ENCODE measurements at places on chromosomes 4 and X.
A peak's percentile ranks its signal among the peaks of the same experiment; 100 is the strongest.

- no peak for DNase-seq
- no peaks in the 10 kb centered on the region for H3K36me3 ChIP-seq
- H3K27ac ChIP-seq: no peak overlapping the region
- H3K4me3 ChIP-seq: no peak overlapping the region
- H3K27me3 ChIP-seq: no peaks in the 10 kb centered on the region
- no peaks in the 10 kb centered on the region for H3K4me1 ChIP-seq
Measured at GRCh38 chr4:104818579-104818978, 323.9 kb upstream of the CXXC4 start.

- no peaks in the 10 kb centered on the region for H3K36me3 ChIP-seq
- H3K4me3 ChIP-seq: no peak overlapping the region
- no peak overlapping the region for H3K27ac ChIP-seq
- no peaks in the 10 kb centered on the region for H3K4me1 ChIP-seq
- peaks cover 8% of the 10 kb centered on the region for H3K27me3 ChIP-seq
Measured at GRCh38 chrX:153410373-153410772, 899 bp upstream of the ZFP92 start.

- H3K4me3 ChIP-seq: peak overlapping the region; percentile 98
- H3K27ac ChIP-seq: peak overlapping the region; percentile 96
Measured at GRCh38 chr4:145939856-145940255, 1.2 kb upstream of the ZNF827 start.

GRCh38 chr4:69640289-69640688 lies 847 bp upstream of the UGT2A2 start:
- H3K4me3 ChIP-seq: no peak overlapping the region
- no peak overlapping the region for H3K27ac ChIP-seq
- no peak for DNase-seq

DNA sequence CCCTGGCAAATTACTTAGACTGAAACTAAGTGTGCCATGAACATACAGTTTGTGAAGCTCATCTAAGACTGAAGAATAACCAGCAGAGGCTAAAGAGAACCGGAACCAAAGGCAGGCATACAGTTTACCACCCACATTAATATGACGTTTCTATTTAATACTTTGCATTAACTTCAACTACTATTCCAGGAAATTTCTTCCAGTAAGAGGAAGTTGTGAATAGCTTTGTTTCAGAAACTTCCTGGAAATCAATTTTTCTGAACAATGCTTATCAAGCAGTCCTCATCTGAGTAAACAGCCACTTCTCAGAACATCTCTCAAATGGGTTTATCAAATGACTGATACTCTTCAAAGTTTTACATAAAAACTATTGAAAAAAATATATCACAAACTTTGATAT lies 252.7 kb downstream of the OPHN1 start:
- H3K36me3 ChIP-seq: no peaks in the 10 kb centered on the region
- DNase-seq: no peak
- peaks cover 5% of the 10 kb centered on the region for H3K4me1 ChIP-seq
- no peaks in the 10 kb centered on the region for H3K27me3 ChIP-seq
- H3K27ac ChIP-seq: no peak overlapping the region

All from osteocyte (in vitro differentiated cells).